ENCODE measurements at places on chromosomes 11 and 22. TPM values are rescaled to one million over a fixed set of nuclear protein-coding genes. Genes with fewer than 3 reads are reported as not detected.

ADORA2A gene
- total RNA-seq = 4.1 TPM

KRTAP5-9 gene
- total RNA-seq = 0.30 TPM

LMO1 gene
- not detected for total RNA-seq

NUP98 gene
- 24.7 TPM for total RNA-seq

ASRGL1 gene
- 5.6 TPM for total RNA-seq

GRCh38 chr22:46589141-46589748 lies 30.9 kb upstream of the GRAMD4 start:
- no peak for DNase-seq

- no peak for DNase-seq
Measured at GRCh38 chr11:30411383-30411782, 88.5 kb downstream of the ARL14EP start.

DNA sequence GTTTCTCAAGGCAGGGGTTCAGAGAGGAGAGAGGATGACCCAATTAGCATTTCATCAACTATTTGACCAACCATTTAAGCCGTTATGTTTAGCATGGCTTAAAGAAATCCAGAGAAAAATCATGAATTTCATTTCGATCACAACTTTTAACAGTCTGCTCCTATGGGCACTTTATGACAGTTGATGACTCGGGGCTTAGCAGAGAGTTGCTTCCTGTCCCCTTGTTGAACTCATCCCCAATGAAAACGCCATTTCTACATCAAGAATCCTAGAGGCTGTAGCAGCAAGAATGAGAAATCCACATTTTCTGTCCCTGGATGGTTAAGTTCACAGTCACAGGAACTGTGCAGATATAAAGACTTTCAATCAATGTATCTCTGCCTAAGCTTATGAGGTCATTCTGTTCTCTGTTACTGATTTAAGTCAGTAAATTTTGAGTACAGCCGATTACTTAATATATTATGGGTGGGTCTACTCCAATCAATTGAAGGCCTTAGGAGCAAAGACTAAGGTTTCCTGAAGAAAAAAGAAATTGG lies 81.1 kb downstream of the BDNF start:
- no peak for DNase-seq
